ENCODE measurements at places on chromosomes 3 and 15.

- DNase-seq, result peak; percentile 23
Measured at GRCh38 chr3:126664591-126665214, 9.8 kb upstream of the TXNRD3 start.

DNA sequence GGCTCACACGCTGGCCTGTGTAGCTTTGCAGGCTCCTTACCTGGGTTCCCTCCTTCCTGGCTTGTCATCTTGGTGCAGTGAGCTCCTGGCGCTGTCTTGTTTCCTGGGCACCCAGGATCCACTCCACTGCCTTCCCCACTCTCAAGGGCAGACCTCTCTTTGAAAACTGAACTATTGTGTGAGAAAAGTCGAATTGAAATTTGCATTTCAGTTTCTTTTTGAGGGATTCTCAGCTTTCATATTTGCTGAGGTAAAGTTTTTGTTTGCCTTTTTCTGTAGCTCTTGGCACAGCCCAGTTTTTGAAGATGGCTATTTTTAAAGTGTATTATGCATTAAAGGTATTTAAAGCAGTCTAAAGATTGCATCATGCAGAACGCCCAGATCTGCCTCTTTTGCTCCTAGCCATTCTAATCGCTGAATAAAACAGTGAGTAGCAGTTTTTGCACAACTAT is 70.1 kb downstream of the CCK start:
- DNase-seq, result peak; percentile 41

DNA sequence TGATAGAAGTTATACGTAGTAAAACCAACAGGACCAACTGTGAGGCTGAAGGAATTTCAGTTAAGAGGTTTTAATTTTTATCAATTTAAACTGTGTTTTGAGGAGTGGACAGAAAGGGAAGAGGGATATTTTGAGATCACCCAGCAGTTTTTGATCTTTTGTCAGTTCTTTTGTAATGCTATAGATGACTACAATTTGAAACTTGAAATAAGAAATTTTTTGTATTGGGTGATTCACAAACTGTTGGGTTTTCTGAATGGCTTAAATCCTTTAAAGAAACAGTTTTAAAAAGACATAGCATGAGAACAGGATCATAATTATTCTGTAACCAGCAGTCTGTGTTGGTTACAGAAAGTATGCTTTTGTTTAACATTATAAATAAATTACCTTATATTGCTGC is 67.4 kb downstream of the TCF12 start:
- no peak for DNase-seq

DNA sequence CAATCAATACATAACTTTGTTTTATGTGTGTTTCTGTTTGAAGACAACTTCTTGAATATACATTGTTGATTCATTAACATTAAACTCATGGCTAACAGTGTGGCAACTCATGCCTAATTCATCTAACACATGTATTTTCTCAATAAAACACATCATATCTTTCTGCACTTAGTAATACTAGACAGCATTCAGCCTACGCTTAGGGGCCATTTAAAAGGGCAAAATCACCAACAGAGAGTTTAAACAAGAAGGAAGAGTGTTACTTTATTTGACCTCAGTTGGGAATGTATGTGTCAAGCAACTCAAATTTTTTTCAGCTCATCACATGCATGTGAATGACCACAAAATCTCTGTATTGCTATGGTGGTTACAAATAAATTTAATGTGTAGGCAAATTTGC is 128.8 kb upstream of the AADACL2 start:
- DNase-seq, result no peak

- DNase-seq, result no peak
Measured at GRCh38 chr15:89385596-89386331, 51.1 kb upstream of the POLG start.

DNA sequence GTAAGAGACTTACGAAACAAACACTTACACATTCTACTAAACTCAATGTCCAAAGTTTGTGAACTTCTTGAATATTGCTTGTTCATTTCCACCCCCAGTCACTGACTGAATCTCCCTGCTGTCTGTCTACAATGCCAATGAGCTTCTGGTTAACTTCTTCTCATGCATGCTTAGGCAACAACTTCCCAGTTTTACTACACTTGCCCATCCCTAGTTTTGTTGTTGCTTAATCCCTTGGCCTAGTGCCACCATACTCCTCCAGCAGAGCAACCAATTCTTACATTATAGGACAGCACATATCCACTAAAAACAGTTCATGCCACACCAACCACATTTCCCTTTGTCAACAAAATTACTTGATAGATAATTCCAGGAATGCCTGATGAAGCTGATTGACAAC is 40.9 kb upstream of the CCR2 start:
- peak; percentile 25 for DNase-seq

All from EH (cell line).